Ecto neural progenitor cell (in vitro differentiated cells): ENCODE measurements at places on chromosomes 16 and 17.

- DNase-seq: no peak
These were observed 54.1 kb downstream of the RMI2 start for GRCh38 chr16:11399261-11399831.

- DNase-seq: peak; percentile 86
These were observed 4.3 kb downstream of the KAT2A start for GRCh38 chr17:42116705-42117396.

DNA sequence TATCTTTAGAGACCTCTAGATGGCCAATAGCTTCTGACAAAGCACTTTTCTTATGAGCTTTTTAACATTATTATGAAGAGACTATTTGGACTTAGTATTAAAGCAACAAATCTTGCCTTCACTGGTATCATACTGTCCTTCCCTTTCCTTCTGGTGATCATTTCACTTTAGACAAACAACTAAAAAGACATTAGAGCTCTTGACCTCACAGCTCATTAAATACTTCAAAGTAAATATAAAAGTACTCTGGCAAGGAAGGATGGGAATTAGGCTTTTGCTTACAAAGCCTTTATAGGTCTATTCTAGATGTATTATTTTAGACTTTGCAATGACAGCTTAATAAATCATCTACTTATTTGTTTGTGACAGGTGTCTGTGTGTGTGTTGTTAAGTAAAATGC, 11.1 kb downstream of the STXBP4 start:
- no peak for DNase-seq

DNA sequence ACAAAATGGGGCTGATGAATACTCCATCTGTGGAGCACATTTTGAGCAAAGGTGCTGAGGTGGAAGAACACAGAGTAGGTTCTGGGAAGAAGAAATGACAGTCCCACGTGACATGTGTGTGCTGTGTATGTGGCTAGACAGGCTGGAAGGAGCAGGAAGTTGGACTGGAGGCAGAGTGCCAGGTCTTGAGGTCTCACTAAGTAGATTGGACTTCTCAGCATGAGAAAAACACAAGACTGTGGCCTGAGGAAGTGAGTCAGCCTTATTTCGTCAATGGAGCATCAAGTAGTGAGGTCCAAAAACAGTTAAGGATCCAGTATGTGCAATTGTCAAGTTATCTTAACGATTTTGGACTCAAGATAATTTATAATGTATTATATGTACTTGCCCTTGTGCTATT, 736.5 kb downstream of the KCNJ2 start:
- DNase-seq: no peak

- no peak for DNase-seq
These were observed 27.0 kb upstream of the NF1 start for GRCh38 chr17:31067691-31068184.

GRCh38 chr16:1044460-1045309, 27.9 kb upstream of the SSTR5 start:
- no peak for DNase-seq

DNA sequence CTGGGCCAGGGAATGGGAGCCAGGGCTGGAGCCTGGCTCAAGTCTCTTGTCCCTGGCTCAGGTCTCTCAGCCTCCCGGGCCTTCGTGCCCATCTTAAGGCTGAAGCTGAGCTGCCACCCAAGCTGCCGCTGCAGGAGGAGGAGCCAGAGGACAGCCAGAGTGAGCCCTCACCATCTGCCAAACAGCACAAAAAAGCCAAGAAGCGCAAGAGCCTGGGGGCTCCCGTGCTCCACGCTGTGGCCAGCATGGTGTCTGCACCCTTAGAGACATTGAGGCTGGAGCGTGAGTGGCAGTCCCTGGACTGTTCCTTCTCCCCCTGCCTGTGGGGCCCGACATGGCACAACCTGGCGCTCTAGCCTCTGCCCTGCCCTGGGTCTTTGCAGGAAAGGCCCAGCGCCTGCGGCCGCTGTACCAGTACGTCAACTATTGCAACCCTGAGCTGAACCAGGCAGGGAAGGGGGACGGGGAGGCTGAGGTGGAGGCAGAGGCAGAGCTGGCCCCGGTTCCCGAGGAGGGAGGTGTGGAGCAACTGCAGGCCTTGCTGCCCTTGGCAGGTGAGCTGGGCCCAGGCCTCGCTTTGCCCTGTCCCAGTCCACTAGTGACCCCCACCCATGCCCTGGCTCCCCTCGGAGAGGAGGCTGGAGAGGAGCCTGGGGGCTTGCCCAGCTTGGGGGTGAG, 1.3 kb downstream of the C16orf86 start:
- peak; percentile 88 for DNase-seq

GRCh38 chr16:89064606-89065457, 28.8 kb upstream of the ACSF3 start:
- DNase-seq: no peak

GRCh38 chr17:36869441-36869840, 67.8 kb upstream of the LHX1 start:
- no peak for DNase-seq

GRCh38 chr17:61388561-61389356, 10.9 kb upstream of the TBX2 start:
- DNase-seq: no peak

GRCh38 chr17:76458580-76459490, 5.9 kb upstream of the UBE2O start:
- peak; percentile 87 for DNase-seq

GRCh38 chr16:73459586-73459985, 411.7 kb upstream of the ZFHX3 start:
- DNase-seq: no peak

GRCh38 chr17:13222975-13223374, 205.1 kb upstream of the ELAC2 start:
- no peak for DNase-seq

DNA sequence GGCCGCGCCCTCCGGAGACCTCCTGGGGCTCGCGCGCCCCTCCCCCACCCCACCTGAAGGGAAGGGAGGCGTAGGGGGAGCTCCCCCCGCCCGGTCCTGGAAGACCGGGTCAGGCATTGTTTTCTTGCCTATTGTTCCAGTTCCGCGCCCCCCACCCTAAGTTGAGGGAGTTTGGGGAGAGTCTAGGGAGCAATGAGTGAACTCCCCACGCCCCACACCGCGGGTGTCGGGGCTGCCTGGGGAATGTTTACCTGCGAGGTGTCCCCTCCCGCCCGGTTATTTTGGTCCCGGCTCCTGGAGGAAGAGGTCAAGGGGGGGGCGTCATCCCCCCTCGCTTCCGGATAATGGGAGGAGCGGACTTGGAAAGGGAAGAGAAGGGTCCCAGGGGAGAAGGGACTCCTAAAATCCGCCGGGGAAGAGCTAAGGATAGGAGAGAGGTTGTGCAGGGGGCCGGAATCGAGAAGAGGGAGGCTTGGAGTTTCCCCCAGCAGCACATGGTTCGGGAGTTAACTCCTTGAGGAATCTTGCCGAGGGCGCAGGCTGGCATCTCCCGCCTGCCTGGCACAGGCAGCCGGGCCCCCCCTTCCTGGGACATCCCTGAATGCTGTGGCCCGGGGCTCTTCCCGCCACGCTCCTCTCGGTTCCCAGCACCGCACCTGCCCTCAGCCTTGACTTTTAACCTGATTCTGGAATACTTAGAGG, 881 bp downstream of the MLLT6 start:
- peak; percentile 71 for DNase-seq

GRCh38 chr16:11383481-11384183, 38.4 kb downstream of the RMI2 start:
- no peak for DNase-seq

GRCh38 chr16:82147546-82147945, 22.5 kb downstream of the MPHOSPH6 start:
- DNase-seq: no peak

GRCh38 chr17:34378664-34379101, 15.7 kb upstream of the CCL1 start:
- DNase-seq: no peak

- DNase-seq: no peak
These were observed 56.0 kb upstream of the SMURF2 start for GRCh38 chr17:64718058-64718457.

DNA sequence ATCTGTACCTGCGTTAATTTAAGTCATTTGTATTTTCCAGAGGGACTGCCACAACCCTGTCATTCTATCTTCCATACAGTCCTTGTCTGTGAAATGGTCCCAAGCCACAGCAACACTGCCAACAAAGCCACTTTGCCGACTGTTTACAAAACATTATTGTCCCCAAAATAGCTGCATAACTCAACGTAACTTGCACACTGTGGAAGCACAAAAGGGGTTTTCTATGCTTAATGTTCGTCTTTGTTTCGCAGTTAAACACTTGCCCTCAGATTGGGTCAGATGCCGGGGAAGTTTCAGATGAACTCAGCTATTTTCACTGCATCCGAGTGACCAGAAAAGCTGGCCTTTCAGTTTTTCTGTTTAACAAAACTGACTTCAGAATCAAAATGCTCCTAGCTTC, 4.6 kb downstream of the SEC14L5 start:
- DNase-seq: no peak

DNA sequence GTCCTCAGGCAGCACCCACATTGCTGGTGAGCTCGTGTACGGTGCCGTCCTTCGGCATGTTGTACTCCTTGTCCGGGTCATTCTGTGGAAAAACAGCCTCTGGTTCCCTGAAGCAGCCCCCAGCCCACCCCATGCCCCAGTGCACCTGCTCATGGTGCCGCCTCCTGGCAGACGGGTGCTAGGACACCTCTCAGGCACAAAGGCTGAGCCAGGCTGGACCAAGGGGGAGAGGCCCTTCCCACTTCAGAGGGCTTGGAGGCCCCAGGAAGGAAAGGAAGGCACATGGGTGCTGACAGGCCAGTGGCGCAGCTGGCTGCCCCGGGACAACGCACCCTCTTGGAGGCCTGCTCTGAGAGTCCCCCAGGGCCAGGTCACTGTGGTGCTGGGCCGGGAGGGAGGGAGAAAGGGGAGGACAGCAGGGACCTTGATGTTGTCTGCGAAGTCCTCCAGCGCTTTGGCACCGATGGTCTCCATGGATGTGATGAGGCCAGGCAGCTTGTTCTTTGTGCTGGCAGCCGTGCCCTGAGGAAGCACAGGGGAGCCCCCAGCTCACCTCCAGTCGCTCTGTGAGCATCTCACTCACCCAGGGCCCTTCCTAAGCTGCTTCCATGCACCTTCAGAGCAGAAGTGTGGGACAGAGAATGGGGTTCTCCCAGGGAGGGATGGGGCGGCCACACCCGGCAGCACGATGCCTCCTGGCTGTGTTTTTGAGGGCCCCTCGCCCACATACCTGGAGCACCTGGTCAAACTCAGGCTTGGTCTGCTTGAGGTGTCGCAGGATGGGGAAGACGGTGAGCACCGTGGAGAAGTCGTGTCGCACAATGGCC, 9.3 kb downstream of the ZACN start:
- DNase-seq: no peak

DNA sequence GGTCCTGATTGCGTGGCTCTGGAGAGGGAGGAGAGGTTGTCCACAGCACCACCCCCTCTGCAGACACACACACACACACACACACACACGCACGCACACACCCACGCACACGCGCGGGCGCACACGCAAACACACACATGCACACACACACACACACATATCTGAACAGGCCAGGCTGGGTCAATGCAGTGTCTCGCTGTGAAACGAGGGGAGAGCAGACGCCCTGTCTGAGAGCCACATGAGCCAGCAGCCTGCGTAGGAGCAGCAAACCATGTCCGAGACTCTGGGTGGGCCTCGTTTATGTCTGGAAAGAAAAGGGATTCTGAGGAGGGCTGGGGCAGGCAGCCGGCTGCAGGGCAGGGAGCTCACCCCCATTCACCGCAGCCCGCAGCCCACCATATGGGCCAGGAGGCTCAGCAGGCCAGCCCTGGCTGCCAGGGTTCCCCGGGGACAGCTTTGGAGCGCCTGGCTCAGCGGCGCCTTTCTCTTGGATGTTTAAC, 93.3 kb upstream of the TNRC6C start:
- no peak for DNase-seq

- no peak for DNase-seq
These were observed 19.3 kb upstream of the SLFN13 start for GRCh38 chr17:35467824-35468223.

- DNase-seq: peak; percentile 82
These were observed 56.2 kb downstream of the PRMT7 start for GRCh38 chr16:68367030-68367429.

DNA sequence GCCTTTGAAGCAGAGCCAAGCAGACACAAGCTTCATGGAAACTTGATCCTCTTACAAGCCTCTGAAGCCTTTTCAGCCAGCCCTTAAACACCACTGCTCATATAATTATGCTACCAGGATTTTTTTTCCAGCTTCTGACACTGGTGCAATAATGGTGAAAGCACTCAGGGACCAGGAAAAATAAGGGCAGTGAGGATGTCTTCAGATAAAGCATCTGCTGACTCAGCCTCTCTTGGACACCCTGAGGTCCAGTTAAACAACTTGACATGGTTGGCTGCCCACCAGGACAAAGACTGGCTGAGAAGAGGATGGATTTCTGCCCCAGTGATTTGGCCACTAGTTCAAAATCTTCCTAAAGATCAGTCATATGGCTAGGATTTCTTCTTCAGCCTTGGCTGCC, 124.2 kb upstream of the N4BP1 start:
- DNase-seq: no peak

- DNase-seq: no peak
These were observed 138.1 kb downstream of the ASIC2 start for GRCh38 chr17:33154869-33155455.

GRCh38 chr17:79280866-79281572, 206.4 kb downstream of the ENGASE start:
- no peak for DNase-seq

DNA sequence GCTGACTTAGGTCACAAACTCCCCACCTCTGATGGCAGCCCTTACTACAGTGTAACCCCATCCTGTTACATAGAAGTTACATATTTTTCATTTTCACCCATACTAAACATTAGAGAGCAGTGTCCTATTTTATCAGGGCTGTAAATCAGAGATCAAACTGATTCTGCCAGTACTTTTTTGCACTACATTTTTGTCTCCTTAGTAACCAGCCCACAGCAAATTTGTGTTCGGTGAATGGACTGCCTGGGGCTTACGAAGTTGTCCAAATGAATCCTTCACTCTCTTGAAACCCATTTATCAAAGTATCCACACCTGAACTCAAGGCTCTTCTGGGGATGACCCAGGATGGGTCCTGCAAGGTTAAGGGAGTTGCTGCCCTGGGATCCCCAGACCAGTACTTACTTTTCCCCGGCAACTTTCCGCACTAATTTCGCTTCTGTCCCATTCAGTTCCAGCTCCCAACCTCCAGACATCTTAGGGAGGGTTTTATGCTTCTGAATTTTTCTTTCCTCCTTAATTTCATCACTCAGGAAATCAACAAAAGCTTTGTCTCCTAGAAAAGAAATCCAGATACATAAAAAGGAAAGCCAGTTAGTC, 1.1 kb downstream of the C1QBP start:
- no peak for DNase-seq

DNA sequence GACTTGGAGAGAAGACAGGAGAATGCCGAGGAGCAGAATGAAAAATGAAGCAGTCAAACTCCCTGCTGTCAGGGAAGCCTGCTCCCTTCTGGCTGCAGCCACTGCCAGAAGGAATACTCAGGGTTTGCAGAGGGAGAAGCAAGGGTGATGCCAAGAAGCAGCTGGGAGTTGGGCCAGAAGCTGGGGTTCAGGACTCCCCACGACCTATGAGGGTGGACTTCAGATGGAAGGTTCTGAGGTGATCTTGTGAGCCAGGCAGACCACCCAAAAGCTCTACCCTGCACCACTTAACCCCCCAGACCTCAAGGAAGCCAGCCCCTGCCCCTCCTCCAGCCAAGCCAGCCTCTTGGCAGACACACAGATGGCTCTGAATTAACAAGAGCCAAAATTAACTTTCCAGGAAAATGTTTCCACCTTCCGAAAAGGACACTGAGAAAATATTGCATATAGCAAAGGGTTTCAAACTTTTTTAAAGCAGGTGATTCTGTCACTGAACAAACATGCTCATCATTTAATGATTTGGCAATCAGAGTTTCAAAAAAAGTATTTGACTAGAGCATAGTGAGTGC, 126.0 kb upstream of the ERCC4 start:
- DNase-seq: no peak

GRCh38 chr17:74833501-74834377, 25.9 kb downstream of the GRIN2C start:
- peak; percentile 78 for DNase-seq
